Activated naive CD8-positive, alpha-beta T cell treated with anti-CD3 and anti-CD28 coated beads, Interleukin-2, amount 50 U/mL, for 24 hours (primary cell): ENCODE measurements at places on chromosomes 7 and 10.

DNA sequence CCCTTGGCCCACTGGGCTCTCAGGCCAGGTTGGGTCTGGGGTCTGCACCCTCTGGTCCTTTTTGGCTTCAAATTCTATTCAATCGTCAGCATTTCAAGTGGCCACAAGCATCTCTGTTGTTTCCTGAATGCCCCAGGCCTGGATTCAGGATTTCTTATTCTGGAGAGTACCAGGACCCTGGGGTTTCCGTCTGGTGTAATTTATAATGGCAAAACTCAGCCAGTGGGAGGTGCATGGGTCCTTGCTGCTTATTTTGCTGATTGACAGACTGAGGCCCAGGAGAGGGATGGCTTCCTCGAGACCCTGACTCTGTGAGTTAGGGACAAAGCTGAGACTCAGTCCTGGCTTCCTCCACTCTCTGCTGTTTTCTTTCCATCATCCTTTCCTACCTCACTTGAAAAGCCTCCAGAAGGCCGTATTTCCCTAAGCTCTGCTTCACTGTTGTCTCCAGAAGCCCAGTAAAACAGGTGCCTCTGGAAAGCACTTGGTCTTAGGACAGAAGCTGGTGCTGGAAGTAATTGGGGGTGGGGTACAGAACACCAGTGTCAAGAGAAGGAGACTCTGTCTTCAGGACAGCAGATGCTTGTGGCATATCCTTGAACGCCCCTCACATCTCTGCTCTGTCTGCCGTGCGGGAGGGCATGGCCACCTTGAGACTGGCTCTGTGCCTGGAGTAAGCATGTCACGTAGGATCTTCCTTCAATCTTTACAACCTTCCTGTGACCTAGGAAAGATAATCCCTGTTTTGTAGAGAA is 39.4 kb upstream of the SH2D4B start:
- no peaks in the 10 kb centered on the region for H3K27me3 ChIP-seq
- H3K4me3 ChIP-seq, result peak overlapping the region; percentile 54
- peaks cover 100% of the 10 kb centered on the region for H3K4me1 ChIP-seq

DNA sequence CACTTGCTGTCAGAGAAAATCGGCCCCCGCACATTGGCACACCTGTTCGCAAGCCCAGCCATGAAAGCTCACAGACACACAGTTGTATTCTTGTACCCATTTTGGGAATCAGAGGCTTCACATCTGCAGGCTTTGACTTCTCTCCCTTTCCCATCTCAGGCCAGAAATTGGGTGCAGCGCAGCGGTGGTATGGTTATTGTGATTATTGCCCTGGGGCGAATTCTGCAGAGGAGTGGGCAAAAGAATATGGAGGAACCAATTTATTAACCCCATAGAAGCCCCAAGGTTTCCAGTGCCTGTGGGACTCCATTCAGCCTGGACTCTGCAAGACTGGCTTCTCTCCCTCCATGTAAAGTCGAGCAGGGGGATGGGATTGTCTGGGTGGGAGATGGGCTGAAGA is 14.0 kb downstream of the TLX1 start:
- no peak overlapping the region for H3K4me3 ChIP-seq
- H3K27me3 ChIP-seq, result peaks cover 85% of the 10 kb centered on the region
- H3K36me3 ChIP-seq, result no peaks in the 10 kb centered on the region
- no peak overlapping the region for H3K27ac ChIP-seq

- H3K4me1 ChIP-seq, result no peaks in the 10 kb centered on the region
- no peak for DNase-seq
- H3K4me3 ChIP-seq, result no peak overlapping the region
- H3K27me3 ChIP-seq, result peaks cover 17% of the 10 kb centered on the region
Observed at GRCh38 chr7:155422599-155423336, 35.2 kb upstream of the EN2 start.

DNA sequence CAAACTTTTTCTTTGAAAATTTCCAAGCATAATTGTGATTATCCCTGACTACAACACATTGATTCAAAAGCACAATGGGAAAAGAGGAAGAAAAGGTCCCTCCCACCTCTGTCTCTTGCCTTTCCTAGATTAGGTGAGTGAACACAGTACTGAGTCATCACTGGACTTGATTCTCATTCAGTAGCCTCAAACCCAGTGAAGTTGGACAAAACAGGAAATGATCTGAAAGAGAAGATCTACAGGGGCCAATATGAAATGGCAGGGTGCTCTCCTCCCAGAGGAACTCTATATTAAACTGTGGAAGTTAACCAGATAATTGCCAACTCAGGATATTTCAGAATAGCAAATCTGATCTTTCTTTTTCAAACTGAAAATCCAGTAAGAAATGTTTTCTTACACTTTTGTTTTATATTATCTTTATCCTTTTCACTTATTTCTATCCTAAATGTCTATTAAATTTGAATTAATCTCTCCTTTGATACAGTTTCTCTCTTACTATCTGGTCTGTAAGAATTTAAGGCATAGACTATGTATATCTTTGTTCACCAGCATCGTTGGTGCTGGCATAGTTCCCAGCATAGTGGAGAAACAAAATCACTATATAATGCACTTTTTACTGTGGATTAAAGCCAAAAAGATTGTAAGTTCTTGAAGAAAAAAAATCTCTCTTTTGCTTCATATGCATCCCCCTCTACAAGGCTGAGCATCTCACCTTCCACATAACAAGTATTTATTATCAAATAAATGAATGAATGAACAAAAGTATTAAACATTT is 41.4 kb upstream of the IKZF1 start:
- peak overlapping the region; percentile 78 for H3K4me3 ChIP-seq
- H3K27ac ChIP-seq, result peak overlapping the region; percentile 96
- no peak for DNase-seq
- H3K27me3 ChIP-seq, result no peaks in the 10 kb centered on the region
- peaks cover 97% of the 10 kb centered on the region for H3K4me1 ChIP-seq

- no peak overlapping the region for H3K4me3 ChIP-seq
- H3K36me3 ChIP-seq, result no peaks in the 10 kb centered on the region
- H3K27ac ChIP-seq, result no peak overlapping the region
- no peak for DNase-seq
- H3K4me1 ChIP-seq, result peaks cover 3% of the 10 kb centered on the region
Observed at GRCh38 chr10:5592070-5592469, 67.3 kb downstream of the CALML3 start.

DNA sequence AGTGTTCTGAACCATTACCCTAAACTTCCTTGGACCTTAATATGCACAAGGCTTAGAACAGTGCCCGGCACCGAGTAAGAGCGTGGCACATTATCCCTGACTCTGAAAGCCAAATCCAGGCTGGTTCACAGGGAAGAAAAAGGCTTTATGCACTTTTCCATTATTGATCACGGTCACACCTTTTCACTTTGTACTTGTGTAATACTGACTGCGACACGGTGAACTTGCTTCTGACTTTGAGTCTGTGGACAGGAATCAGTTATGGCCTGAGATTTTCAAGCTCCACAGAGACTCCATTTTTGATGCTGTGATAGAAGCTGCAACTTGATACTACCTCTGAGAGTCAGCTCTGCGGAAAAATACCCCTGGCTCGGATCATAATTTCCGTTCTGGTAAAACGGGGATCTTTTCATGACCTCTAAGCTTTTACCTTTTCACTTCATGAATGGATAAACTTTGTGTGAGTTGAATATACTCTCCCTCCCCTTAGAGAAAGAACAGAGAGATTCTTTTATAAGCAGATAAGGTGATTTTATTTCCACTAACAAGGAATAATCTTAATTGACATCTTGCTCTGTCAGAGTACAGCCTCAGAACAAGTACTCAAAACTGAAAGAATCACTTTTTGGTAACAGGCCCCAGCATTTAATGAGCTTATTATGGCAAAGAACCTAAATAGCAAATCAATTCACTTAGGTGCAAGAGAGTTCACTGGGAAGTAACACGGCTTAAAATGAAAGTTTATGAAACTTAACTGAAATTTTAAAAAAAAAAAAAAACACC is 88.8 kb downstream of the ELMO1 start:
- peak overlapping the region; percentile 85 for H3K27ac ChIP-seq
- no peaks in the 10 kb centered on the region for H3K27me3 ChIP-seq
- DNase-seq, result no peak
- H3K4me1 ChIP-seq, result peaks cover 86% of the 10 kb centered on the region
- peaks cover 8% of the 10 kb centered on the region for H3K36me3 ChIP-seq
- peak overlapping the region; percentile 23 for H3K4me3 ChIP-seq

GRCh38 chr10:59708816-59709394 is 745 bp downstream of the SLC16A9 start:
- no peaks in the 10 kb centered on the region for H3K4me1 ChIP-seq
- H3K36me3 ChIP-seq, result no peaks in the 10 kb centered on the region
- H3K27ac ChIP-seq, result no peak overlapping the region
- peak; percentile 18 for DNase-seq
- H3K4me3 ChIP-seq, result peak overlapping the region; percentile 67

DNA sequence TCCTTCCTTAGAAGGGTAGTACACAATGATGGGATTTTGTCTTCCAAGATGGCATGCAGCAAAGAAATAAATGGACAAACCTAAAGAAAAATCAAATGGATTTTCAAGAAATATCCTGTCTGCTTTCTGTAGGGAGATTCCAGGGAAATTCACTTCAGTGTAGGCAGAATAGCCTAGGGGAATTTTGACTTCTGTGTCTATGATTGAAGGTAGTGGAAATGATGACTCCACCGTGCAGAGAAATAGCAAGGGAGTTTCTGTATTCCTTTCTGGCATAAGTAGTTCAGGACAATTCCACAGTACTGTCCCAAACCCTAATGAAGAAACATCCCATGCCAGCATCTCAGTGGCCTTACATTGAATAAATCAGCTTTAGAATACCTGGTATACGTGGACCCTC is 9.5 kb downstream of the ATOH7 start:
- H3K4me3 ChIP-seq, result no peak overlapping the region
- no peaks in the 10 kb centered on the region for H3K4me1 ChIP-seq
- H3K27ac ChIP-seq, result no peak overlapping the region
- DNase-seq, result no peak
